CD4-positive, alpha-beta T cell treated with Interferon alpha-2 for 1 hour (primary cell): ENCODE measurements at places on chromosomes 3 and 15.
A peak's percentile ranks its signal among the peaks of the same experiment; 100 is the strongest.

DNA sequence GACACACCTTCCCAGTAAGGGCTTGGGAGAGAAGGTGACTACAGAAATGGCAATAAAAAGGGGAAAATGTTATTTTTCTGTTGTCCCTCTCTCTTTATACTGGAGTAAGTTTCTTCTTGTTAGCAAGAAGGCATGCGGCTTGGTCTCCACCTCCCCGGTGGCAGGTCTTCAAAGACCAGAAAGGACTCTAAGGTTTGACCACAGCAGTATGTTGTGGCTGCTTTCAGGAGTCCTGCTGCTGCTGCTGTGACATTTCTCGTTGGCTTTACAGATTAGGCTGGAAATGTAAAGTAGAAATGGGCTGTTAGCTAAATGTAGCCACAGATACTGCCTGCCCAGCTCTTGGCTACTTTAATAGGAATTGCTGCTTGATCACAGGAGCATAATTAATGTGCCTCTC lies 175.8 kb upstream of the ZBTB20 start:
- DNase-seq, result no peak

- no peak for DNase-seq
Observed at GRCh38 chr3:53880396-53881345, 1.3 kb downstream of the ACTR8 start.

GRCh38 chr3:37546876-37547275 lies 314.8 kb upstream of the CTDSPL start:
- DNase-seq, result no peak

GRCh38 chr3:123719862-123720453 lies 135.1 kb upstream of the HACD2 start:
- DNase-seq, result no peak

DNA sequence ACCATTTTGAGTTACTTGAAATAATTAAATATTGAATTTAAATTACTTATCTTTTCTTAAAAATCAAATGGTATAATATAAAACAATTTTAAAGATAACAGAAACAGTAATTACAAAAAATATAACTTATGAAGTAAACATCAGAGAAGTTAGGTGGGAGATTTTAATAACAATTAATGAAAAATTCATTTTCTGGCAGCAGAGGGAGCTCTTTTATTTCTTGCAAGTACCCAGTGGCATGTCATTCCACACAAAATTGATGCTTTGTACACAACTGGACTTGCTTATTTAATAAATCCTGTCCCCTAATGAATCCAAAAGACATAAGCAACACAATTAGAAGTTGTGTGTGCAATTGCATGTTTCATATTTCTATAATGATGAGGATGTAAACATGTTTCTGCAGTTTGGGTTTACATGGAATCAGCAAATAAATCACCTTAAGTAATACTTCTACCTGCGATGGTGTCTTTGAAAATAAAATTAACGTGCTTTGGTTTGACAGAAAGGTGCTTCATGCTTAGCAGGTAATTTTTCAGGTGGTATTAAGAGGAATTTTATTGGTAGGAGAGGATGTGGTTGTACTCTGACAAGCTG lies 861.3 kb downstream of the ZPLD1 start:
- DNase-seq, result no peak

GRCh38 chr3:128285042-128285966 lies 132.0 kb downstream of the EEFSEC start:
- DNase-seq, result no peak

- DNase-seq, result no peak
Observed at GRCh38 chr3:125186261-125186787, 26.2 kb downstream of the SLC12A8 start.

DNA sequence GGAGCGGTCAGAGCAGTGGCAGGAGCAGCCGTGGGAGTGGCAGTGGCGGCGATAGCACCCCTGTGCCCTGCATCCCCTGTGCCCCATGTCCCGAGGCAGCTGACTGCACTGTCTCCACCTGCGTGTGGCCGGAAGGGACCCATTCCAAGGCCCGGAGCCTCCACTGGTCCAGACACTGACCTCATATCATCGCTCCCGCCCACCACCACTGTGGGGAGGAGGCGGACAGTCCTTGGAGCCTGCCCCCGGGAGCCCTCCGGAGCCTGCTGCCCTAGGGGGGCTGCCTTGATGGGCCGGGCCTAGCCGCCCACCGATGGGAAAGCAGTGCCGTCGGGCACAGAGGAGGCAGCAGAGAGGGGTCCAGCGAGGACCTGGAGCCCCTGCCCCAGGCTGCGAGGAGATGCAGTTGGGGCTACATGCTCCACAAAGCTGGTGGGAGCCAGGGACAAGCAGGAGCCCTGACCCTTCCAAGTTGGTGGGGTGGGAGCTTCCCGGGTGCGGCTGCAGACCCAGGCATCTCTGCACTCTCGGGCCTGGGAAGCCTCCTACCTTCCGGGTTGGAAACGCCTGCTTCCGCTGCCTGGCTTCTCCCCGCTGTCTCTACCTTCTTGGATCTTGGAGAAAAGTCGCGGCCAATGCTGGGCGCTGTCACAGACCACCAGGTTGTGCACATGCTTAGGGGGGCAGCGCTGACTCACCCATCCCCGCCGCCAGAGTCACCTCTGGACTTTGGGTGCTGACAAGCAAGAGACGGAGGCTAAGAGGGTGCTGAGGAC lies 283.2 kb upstream of the ROBO1 start:
- DNase-seq, result no peak

DNA sequence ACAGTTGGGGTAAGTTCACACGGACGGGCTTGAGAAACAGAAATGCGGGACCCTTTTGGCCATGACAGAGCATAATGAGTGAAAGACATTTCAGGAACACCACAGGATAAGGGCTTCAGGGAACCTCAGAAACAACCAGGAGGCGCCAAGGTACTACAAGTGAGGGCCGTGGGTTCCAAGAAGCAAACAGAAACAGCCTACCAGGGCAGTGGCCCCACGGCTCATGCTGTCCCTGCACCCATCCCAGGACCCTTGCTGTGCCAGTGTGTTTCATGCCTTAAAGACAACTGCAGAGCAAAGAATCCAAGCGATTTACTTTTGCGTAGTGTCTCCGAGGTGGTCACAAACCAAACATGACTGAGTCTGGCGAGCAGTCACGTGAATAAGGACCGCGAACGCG lies 54.0 kb downstream of the RUBCN start:
- no peak for DNase-seq

DNA sequence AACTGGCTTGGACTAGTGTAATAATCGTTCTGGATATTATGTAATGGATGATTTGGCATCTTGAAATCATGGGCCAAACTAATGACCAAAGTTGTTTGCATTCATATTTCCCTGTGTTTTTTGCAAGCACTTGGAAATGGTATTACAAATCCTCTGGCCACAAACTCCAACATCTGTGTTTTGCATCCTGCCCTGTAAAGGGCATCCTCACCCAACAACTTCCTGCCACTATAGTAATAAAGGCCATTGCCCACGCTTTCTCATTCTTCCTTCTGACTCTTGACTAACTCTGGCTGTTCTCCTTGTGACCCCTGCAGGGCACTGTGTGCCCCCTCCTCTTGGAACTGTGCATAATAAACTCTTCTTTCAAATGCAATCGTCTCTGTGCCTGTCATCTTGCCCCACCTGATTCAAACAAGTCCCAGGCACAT lies 25.4 kb upstream of the PSMD6 start:
- no peak for DNase-seq

DNA sequence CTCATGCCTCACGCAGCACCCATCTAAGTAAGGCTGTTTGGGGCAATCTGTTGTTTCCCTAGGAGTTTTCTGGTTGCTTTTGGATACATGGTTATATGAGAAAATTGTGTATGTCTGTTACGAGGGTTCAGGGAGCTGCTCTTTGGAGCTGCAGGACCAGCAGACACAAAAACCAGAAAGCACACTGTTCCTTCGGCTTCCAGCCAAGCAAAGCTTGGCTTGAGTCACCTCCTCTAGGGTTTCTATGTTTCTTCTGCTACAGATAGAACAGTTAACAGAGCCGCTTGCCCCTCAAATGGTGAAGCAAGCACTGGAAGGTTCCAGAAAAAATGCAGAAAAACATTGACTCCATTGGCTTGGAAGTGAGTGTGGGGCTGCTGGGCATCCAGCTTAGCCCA lies 49.2 kb upstream of the CTDSPL start:
- no peak for DNase-seq

DNA sequence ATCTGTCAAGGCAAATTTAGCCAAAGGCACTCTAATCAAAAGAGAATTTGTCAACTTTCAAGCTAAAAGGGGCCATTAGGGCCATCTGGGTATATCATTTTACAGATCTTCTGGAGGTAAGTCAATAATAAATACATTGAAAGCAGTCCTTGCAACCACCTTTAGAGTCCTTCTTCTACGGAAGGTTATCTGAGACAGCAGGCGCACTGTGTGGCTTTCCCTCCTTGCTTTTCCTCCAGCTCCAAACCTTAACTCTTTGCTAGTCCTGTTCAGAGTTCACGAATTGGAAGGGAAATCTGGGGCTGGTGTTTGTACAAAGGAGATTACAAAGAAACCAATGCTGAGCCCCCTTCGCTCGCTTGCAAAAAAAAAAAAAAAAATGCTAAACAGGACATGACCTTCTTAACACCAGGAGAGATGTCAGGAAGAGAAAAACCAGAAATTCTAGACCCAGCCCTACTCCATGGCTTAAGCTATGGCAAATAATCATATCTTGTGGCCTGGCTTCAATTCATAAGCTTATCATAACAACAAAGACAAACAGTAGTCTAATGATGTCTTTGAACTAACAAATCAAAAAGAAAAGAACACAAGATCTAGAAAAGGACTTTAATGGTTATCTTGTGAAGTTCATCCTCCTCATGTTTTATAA lies 215.7 kb downstream of the STT3B start:
- no peak for DNase-seq

GRCh38 chr3:149366031-149366430 lies 11.4 kb downstream of the TM4SF1 start:
- no peak for DNase-seq

- no peak for DNase-seq
Observed at GRCh38 chr15:86336051-86336788, 256.5 kb downstream of the AGBL1 start.

DNA sequence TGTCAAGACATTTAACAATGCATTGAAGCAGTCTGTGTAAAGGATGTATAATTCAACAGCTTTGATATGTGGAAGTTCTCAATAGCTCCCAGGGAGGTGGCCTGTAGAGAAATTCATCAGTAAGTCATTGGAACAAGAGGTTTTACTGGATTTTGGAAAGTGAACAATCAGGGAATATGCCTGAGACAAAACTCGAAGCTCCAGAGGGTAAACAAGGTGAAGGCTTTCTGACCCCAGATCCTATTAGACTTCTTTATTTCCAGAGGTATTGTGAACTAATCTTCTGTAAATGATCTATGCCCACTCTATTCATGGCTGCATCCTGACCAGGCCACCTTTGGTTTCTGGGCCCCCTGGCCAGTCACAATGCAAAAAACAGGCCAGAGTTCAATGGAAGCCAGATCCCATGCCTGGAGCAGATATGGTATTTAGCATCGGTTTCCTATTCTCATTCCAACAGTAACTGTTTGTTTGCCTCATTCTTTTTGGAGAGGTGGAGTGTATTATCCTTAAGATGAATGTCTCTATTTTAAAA lies 177.3 kb downstream of the SATB1 start:
- no peak for DNase-seq

GRCh38 chr3:56323986-56324420 lies 144.3 kb downstream of the ERC2 start:
- no peak for DNase-seq

- no peak for DNase-seq
Observed at GRCh38 chr3:185508335-185508991, 9.6 kb upstream of the TMEM41A start.

- DNase-seq, result no peak
Observed at GRCh38 chr3:148755570-148755969, 57.9 kb downstream of the AGTR1 start.

DNA sequence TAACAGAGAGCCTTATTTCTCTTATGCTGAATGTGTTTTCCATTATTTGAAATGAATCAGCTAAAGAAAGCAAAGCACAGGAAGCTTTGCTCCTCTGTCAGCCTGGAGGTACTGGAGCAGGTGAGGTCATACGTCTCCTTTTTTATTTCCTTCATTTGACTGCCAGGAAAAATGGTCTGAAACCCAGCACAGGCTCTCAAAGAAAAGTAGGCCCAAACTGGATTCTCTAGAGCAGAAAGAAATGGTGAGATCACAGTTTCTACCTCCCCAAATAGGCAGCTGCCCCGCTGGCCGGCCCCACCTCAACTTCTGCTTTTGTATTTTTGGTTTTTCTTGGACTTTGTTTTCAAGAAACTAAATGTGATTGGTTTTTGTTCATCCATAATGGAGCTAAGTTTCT lies 95.1 kb downstream of the RPL39L start:
- DNase-seq, result peak; percentile 39

DNA sequence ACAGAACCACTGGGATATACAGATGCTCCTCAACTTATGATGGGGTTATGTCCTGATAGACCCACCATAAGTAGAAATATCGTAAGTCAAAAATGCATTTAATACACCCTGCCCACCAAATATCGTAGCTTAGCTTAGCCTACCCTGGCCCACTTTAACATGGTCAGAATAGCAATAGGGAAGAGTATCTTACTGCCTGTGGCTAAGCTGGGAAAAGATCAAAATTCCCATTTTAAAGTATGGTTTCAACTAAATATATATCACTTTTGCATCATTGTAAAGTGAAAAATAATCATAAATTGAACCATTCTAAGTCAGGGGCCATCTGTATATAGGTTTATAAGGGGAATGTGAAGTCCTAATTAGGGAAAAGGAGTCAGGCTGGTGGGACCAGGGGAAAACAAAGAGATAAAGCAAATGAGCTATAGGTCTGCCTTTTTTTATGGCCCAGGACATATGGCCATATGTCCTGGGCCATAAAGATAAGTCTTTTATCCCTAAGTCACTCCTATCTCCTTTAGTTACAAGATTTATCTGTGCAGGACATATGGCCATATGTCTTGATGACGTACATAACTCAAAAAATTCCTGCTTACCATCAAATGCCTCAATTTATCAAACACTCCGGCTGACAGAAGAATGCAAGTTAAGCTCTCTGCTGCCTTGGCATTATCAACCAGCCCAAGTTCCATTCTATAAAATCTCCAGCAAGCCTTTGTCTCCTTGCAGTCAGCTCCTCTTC lies 11.2 kb downstream of the RTP3 start:
- no peak for DNase-seq

DNA sequence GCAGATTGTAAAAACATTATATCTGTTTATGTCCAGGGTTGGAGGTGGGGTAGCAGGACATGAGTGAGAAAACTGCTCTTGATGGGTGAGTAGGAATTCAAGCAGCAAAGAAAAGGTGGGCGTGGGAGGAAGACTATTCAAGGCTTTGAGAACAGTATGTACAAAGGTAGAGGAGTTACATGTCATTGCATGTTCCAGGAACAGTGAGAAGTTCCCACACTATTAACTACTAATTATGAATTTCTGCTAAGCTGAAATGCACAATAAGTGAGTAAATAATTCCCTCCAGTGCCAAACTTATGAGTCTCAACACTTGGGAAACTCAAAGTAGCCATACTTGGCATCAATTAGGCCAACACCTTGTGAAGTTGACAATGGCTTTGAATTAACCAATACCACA lies 80.1 kb downstream of the SRGAP3 start:
- DNase-seq, result no peak
